ENCODE measurements at places on chromosomes 13 and 19. TPM values are rescaled to one million over a fixed set of nuclear protein-coding genes. Genes with fewer than 3 reads are reported as not detected.

Gene GARIN5A
- 0.50 TPM for polyA plus RNA-seq

DNA sequence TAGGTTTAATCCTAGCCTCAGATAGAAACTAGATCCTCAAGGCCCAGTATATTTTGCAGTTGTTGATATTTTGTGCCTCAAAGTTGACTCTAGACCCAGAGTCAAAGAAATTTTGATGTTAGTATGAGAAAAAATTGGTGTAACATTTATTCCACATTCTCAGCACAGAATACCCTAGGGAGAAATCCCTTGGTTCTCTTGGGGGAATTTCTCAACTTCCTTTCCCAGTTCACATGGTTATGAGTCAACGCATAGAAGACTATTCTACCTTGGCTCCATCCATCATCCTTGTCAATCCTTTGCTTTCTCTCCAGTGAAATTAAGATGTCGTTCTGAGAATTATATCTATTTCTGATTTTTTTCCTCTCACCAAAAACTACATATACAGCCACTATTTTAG lies 145.3 kb downstream of the POSTN start:
- DNase-seq, result no peak

GRCh38 chr13:28058866-28059613 lies 41.3 kb downstream of the FLT3 start:
- DNase-seq, result no peak

Gene CBY2
- polyA plus RNA-seq, result not detected

DNA sequence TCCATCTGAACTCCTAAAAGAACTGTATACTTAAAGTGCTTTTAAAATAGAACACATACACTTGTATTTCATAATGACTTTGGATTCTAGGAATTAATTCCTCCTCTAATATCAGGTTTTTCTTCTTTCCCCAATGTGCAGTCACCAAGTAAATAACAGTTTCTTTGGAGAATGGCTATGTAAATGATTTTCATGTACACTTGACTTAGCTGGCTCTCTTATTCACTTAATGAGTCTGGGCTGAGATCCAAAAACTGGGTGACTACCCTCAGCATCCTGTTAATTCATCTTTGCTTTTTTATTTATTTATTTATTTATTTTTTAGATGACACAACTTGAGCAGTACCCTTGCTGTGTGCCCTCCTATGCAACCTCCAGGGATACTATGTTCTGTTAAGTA lies 1003.7 kb downstream of the SLITRK1 start:
- no peak for DNase-seq

Gene ZNF667
- 13.4 TPM for polyA plus RNA-seq

- no peak for DNase-seq
Measured at GRCh38 chr19:42655748-42656147, 61.0 kb upstream of the CEACAM8 start.

DNA sequence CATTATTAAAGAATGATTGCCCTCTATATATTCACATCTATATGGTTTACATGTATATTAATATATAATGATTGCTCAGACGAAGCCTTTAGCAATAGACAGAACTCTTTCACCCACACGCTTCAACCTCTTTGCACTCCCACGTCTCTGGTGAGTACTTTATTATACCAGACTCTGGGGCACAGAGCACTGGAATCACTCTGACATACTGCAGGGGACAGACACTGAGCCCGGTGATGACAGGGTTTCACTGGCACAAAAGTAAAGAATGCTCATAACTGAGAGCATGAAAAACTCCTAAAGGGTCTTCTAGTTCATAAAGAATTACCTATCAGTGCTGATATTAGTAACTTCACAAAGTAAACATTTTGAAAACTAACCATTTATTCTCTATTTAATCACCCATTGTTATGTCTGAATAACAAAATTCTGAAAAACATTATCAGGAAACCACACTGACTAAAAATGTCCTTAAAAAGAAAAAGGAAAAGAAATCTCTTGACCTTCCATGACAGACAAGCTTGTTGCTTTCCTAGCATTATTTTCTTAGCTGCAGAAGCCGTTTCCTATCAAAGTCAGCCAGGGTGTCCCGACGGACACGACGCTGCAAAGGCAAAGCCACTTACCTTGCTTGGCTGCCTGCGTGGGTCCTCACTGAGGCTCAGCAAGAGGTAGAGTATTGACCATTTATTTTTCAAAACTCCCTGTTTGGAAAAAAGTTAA lies 29.1 kb downstream of the TUBGCP3 start:
- DNase-seq, result no peak

DNA sequence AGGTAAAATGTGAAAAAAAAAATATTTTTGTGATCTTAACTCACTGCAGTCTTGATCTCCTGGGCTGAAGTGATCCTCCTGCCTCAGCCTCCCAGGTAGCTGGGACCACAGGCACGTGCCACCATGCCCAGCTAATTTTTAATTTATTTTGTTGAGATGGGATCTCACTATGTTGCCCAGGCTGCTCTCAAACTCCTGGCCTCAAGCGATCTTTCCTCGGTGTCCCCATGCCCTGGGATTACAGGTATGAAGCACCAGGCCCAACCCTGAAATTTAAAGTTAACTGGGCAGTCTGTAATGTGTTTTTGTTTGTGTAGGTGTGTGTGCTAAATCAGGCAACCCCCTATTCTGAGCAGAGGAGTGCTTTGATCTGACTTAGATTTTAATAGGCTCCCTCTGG lies 3.4 kb upstream of the C5AR1 start:
- no peak for DNase-seq
